Head of caudate nucleus (tissue), 42 donors: ENCODE measurements at places on chromosomes 4 and X.
A peak's percentile ranks its signal among the peaks of the same experiment; 100 is the strongest.

DNA sequence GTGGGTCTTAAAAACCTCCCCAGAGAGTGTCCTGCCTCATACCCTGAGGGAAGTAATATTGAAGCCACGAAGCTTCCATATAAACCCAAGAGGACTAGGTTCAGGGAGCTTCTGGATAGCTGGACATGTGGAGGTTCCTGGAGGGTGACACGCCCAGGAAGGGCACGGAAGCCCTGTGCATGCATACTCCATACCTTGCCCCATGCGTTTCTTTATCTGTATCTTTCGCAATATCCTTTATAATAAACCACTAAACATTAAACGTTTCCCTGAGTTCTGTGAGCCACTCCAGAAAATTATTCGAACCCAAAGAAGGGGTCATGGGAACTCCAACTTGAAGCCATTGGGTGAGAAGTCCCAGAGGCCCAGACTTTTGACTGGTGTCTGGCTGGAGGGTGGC is 45.7 kb upstream of the HPF1 start:
- no peak for DNase-seq

GRCh38 chr4:55530691-55531090 is 16.0 kb downstream of the CLOCK start:
- DNase-seq, result no peak

DNA sequence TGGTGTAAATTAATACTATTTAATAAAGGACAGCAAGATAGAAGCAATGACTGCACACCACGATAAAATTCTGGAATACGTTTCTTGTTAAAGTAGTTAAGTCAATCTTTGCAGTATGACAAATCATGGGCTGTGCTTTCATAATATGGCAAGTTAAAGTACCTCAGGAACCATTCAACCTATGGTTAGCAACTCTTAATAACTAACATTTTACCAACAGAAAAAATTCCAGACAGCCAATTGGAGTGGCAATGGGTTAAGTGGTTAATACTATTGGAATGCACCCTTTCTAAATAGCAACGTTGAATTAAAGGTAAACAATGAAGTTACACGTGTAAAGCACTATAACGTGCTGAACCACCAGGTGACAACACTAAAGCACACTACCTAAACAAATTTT is 72.4 kb upstream of the ZCCHC13 start:
- no peak for DNase-seq

GRCh38 chrX:23317799-23318724 is 16.6 kb upstream of the PTCHD1 start:
- DNase-seq, result peak; percentile 13

DNA sequence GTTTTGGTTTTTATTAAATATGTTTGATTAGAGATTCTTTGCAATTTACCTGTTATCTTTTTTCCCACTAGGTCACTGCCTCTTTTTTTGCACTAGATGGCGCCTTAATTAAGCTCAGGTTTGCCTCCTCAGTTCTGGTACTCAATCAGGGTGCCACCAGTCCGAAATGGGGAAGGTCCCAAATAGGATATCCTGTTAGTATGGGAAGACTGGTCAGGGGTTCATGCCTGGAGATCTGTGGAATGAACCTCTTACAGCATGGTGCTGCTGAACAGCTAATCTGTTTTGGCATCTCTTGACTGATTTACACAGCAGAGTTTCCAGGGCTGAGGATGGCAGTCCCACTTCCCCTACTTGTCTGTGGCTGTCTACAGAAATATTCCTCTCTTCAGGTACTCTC is 24.2 kb upstream of the VSIG1 start:
- no peak for DNase-seq

GRCh38 chrX:153924149-153924861 is 1.8 kb downstream of the ARHGAP4 start:
- DNase-seq, result peak; percentile 17

- DNase-seq, result no peak
Observed at GRCh38 chr4:122960611-122961000, 38.2 kb upstream of the NUDT6 start.

GRCh38 chrX:55867181-55867651 is 149.7 kb downstream of the RRAGB start:
- DNase-seq, result no peak

DNA sequence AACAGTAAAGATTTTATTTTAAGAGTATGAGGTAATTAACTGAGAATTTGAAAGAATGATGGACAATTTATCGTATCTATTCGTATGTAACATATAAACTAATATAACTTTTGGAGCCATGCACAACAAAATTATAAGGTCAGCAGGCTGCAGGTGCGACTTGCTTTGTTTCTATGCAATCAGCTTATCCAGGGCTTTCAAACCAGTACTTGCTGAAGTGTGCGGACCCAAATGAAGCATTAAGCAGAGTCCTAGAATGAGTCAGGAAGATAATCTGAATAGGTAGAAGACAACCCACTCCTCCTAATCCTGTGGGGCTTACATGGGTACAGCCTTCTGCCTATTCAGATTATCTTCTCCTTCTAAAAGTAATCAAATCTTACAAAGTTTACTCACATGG is 2.1 kb downstream of the NSD2 start:
- DNase-seq, result no peak

DNA sequence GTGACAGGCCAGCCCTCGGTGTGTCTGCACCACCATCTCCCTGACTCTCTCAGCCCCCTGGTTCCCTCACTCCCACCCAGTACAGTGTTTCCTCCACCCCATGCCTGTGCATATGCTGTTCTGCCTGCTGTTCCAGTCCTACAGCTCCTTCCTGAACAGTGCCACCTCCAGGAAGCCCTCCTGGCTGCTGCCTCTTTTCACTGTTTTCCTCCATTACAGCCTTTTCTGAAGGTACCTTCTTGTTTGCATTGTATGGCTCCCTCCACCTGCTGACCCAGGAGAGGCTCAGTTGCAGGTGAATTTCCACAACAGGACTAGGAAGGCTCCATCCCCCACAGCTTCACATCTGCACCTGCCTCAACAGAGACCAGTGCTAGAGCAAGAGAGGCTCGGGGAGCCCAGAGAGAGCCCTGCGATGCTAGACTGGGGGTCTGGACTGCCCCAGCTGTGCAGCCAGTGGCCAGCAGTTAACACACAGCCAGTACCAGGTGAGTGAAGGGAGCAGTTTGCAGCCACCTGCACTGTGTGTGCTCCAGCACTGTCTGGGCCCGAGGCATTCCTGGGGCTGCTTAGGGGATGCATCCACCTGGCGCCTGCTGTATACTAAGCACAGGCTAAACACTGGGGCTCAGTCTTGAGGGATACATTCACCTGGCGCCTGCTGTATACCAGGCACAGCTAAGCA is 92.0 kb downstream of the ADRA2C start:
- no peak for DNase-seq

GRCh38 chrX:10367406-10367805 is 210.6 kb downstream of the CLCN4 start:
- no peak for DNase-seq

- DNase-seq, result no peak
Observed at GRCh38 chr4:38004887-38005286, 44.7 kb downstream of the PTTG2 start.

DNA sequence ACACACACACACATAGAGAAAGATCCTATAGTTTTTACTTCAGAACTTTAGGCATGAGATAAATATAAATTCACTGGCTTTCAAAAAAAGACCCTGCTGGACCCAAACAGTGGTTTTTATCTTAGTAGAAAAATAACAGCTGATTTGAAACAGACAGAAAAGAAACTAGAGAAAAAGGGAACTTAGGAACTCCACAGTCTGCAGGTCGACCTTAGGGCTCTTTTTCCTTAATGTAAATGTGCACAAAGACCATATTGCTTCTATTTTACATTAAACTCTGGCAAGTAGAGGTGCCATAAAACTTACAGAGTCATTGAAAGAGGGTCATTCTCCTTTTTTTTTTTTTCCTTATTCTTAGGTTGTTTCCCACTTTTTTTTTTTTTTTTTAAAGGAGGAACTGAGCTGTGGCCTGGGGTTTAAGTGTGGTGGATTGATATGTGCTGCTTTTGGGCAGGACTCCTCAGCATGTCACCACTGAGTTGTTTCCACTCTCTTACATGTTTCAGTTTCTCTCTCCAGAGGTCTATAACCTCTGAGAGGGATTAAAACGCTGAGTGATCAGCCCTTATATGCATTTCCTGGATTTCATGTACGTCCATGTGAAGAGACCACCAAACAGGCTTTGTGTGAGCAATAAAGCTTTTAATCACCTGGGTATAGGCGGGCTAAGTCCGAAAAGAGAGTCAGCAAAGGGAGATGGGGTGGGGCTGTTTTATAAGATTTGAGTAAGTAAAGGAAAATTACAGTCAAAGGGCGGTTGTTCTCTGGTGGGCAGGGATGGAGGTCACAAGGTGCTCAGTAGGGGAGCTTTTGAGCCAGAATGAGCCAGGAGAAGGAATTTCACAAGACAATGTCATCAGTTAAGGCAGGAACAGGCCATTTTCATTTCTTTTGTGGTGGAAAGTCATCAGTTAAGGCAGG is 70.8 kb upstream of the PACRGL start:
- DNase-seq, result no peak

DNA sequence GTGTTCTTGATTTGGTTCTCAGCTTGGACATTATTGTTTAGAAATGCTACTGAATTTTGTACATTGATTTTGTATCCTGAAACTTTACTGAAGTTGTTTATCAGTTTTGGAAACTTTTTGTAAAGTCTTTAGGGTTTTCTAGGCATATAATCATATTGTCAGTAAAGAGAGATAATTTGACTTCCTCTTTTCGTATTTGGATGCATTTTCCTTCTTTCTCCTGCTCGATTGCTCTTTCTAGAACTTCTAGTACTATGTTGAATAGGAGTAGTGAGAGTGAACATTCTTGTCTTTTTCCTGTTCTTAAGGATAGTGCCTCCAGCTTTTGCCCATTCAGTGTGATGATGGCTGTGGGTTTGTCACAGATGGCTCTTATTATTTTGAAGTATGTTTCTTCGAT is 24.1 kb downstream of the TMPRSS11A start:
- DNase-seq, result no peak

DNA sequence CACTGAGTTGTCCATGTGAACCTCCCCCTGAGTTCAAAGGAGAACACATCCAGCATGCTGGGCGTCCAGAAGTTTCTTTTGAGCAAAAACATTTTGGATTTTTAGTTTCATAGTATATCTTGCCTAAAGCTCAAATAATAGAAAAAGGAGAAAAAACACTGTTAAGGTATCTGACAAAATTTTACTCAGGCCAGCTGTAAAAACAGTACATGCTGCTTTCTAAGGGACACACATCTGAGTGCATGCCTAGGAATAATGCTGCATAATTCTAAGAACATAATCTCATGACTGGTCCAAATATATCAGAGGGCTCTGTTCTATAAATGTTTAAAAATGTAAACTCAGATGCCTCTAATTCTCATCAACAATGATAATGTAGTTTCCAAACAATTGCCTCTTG is 561.3 kb upstream of the INTU start:
- no peak for DNase-seq

DNA sequence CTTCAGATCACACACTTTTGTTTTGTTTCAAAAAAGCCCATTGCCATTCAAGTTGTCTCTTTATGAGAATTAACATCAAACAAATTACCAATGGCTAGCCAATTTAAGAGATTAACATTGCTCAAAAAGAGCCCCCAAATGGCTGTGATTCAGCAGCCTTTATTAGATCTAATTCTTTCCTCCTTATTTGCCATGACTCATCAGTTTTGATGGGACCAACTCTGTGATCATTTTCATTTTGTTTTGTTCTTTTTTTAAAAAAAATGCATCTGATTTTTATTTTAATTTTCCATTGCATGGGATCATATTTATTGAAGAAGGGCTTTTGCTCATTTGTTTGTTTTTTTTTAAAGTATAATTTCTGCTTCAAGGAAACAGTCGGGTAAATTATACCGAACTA is 161.6 kb upstream of the FRMPD4 start:
- no peak for DNase-seq

DNA sequence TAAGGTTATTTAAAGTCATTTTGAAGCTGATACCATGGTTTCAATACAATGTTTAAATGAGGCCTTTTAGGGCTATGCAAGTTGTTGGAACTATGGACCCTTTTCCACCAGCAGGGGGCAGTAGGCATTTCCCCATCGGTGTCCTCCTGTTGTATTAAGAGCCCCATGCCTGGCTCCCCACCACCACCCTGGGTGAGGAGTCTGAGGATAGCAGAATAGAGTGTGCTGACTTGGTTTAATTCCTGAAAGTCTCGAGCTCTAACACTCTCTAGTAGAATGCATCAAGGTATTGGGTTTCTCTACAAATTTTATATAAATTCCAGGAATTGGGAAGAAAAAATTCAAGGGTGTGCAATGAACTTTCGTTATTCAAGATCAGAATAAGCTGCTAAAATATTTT is 234.8 kb upstream of the JADE1 start:
- DNase-seq, result peak; percentile 79

DNA sequence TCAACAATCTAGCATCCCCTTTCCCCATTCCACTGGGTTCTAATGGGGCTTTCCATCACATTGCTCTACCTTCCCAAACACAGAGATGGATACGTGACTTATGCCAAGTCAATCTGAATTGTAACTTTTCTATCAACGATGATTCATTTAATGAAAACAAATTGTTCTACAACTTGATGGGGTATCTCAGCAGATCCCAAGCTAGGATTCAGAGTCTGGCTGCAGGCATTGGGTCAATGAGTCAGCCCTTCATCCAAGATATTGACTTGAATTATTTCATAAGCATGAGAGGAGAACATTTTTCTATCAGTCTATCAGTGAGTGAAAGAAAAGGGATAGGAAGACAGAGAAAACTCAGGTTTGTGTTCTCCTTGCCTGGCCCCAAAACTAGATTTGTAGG is 15.0 kb upstream of the HPGDS start:
- no peak for DNase-seq

DNA sequence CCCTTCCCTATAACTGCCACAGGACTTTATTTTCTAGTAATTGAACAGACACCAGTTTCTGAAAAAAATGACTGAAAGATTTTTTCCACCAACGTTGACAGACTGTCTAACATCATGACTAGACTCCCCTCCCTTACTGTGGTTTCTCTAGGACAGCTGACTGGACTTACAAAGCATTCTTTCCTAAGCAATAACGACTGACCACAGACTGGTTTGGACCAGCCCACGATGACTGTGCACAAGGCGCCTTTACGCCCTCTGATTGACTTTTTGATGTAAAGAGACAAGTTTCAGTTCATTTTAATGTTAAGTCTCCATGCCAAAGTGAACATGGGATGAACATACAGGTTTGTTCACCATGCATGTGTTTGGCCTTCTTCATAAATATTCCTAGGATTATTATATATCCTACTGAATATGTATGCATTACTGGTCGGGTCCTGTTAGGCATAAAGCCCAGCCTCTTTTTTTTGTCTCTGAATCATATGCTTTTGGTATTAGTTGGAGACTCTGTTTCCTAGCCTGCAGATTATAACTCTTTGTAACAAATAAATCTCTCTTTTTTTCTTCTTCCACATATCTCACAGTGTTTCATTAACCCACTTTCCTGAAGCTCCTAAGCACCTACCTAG is 50.5 kb upstream of the UGT2B4 start:
- no peak for DNase-seq

DNA sequence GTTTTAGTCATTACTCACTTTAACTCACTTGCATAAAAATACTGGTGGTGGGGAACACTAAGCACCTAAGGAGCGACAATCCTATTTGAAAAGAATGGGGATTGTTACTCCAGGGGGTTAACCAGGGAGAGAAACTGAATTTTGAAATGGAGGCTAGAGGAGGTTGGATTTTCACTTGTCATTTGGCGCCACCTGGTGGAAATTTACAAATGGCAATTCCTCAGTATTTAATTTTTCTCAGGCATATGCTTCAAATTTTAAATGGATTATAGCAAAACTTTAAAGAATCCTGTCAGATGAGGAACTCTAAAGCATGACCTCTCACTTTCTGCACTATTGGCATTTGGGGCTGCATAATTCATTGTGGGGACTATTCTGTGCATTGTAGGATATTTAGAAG is 2.7 kb upstream of the GEMIN8 start:
- peak; percentile 50 for DNase-seq

- no peak for DNase-seq
Observed at GRCh38 chr4:127809173-127809800, 27.2 kb downstream of the HSPA4L start.
